ENCODE measurements at places on chromosomes 12 and 14.

DNA sequence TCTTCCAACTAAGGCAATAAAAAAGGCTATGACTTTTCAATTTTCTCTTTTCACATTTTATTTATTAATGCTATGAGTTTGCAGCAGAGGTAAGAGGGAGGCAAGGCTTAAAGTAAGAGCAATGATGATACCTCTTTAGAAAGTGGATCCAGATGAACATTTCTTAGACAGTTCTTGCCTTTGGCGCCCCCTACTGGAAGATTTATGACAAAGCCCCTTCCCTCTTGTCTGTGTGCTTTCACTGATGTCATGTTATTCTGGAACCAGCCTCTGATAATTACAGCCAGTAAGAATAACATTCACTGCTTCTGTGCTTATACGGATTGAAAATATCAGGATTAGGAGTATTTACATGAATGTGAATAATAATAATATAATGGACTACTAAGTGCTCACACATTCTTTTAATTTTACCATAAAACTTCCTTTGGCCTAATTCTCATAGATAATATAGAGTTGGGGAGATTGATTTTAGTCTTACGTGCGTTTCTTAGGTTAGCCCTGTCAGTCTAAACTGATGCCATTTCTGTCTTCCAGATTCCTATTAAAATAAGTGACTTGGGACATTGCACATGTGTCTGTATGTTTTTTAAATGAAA lies 1929.9 kb upstream of the SEL1L start:
- peak; percentile 73 for DNase-seq

- DNase-seq: no peak
These were observed 9.8 kb downstream of the RTL1 start for GRCh38 chr14:100893760-100894159.

GRCh38 chr14:78982551-78982950 lies 812.4 kb downstream of the NRXN3 start:
- DNase-seq: no peak

GRCh38 chr12:28162697-28163096 lies 27.6 kb upstream of the CCDC91 start:
- DNase-seq: no peak

DNA sequence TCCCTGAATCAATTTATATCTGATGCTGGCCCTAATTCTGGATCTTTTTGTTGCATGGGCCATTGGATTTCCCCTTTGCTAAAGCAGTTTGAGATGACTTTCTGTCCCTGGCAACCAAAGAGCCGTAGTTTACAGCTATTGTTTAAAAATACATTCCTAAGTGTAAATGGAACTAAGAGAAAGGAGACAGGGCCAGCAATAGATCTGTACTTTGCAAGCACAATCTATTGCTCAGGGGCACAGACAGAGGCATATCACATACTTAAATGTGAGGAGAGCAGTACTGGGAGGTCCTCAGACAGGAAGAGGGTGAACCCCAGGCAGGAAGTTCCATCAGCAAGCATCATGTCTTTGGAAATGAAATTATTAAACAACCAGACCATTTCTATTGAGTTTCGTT lies 126.6 kb downstream of the ZFP36L1 start:
- peak; percentile 43 for DNase-seq

DNA sequence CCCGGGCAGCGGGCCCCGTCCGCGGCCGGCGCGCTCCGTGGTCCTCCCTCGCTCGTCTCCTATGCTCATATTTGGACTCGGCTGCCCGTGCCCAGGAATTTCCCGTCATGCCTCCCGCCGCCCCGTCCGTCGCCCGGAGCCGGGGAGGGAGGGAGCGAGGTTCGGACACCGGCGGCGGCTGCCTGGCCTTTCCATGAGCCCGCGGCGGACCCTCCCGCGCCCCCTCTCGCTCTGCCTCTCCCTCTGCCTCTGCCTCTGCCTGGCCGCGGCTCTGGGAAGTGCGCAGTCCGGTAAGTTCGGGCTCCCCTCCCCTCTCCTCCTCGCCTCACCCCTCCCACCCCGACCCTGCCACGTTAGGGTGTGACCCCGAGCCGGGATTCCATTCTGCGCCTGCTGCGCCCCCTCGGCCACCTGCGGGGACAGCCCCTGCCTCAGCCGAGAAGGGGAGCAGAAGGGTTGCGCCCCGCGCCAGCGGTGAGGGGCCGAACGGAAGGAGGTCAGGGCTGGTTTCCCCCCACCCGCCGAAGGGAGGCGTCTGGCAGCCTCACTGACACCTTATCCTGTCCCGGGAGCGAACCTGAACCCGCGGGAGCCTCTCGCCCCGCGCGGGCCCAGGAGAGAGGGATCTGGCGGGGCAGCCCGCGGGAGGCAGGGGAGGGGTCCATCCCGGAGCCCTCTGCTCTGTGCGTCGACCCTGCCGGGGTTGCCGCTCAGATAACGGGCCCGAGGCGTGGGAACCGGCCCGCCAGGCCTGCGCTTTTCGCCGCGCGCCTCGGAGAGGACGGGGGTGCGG lies at the start of gene MSRB3:
MSRB3 (plus strand) TSS at position 108 of the 793 bp plus-strand sequence. CDS start 29,897 bp downstream, outside the sequence.
- peak; percentile 90 for DNase-seq

- peak; percentile 78 for DNase-seq
These were observed 31.9 kb downstream of the FOS start for GRCh38 chr14:75310295-75311111.

DNA sequence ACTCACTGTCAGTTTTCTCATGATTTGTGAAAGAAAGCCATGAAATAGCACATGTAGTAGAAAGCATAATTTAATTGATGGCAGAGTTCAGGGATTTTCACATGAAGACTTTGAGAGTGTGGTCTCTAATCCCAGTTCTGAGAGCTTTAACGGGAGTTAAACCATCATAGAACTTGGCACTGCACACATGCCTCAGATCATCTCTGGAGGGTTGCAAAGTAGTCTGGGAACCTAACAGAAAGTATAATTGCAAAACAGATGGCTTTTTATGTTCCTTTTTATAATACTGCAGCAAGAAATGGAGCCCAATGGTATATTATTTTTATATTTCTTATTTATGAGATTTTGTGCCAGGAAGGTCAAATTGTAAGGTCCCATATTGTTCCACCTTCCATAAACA lies 77.9 kb downstream of the BHLHE41 start:
- no peak for DNase-seq

- DNase-seq: no peak
These were observed 1.9 kb downstream of the APEX1 start for GRCh38 chr14:20456971-20457370.

GRCh38 chr12:124194893-124195566 lies 99.9 kb upstream of the RFLNA start:
- DNase-seq: no peak

GRCh38 chr12:13450231-13451080 lies 253.9 kb downstream of the EMP1 start:
- DNase-seq: no peak

DNA sequence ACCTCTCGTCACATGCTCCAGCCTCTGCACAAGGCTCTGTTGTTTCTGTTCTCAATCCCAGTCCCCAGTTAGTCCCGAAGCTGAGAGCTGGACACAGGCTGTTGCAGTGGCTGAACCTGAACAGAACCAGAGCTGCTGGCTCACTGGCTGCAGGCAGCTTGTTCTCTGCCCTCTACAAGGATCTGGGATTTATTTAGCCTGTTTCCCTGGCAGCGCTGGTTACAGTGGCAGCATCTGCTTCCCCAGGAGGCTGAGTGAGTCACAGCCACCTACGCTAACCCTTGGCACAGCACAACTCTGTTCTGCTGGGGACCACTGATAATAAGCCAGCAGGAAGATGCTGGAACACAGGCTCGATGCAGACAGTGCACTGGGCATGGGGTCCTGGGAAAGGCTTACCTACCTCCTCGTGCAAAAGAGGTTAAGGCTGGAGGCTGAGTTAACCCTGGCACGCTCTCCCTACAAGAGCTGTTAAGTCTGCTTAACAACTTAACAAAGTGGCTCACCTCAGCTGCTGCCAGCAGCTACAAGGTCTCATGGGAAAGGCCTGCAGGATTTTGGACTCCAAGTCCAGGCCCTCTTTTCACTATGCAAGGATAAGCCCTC lies 299.6 kb downstream of the PCNX1 start:
- DNase-seq: peak; percentile 65

DNA sequence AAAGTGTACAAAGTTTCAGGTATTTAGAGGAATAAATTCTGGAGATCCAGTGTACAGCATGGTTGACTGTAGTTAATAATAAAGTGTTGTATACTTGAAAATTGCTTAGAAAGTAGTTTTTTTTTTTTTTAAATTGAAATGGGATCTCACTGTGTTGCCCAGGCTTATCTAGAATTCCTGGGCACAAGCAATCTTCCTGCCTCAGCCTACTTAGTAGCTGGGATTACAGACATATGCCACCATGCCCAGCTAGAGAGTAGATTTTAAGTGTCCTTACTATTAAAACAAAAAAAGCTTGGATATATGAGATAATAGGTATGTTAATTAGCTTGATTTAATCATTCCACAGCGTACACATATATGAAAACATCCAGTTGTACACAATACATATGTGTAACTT lies 27.7 kb downstream of the FUT8 start:
- no peak for DNase-seq

DNA sequence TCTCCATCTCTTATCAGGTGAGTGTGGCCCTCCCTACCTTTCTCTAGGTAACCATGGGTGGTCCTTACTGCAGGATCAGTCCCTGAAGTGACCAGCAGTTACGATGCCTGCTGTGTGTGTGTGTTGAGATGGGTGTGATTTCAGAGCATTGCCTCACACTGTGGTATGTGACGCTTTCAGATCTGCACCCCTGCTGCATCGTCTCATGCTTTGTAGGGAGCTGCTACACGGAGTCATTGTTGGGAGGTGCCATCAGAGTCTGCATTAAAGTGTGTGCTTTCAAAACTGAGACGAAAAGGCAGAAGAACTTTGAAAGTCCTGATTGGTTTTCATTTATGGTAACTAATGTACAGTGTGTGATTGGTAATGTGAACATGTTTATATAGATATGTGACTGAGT lies 150.5 kb downstream of the PELI2 start:
- DNase-seq: peak; percentile 79

- DNase-seq: no peak
These were observed 195.5 kb downstream of the KLHL28 start for GRCh38 chr14:44766285-44766684.

GRCh38 chr12:2111826-2112225 lies 59.0 kb downstream of the CACNA1C start:
- DNase-seq: no peak

DNA sequence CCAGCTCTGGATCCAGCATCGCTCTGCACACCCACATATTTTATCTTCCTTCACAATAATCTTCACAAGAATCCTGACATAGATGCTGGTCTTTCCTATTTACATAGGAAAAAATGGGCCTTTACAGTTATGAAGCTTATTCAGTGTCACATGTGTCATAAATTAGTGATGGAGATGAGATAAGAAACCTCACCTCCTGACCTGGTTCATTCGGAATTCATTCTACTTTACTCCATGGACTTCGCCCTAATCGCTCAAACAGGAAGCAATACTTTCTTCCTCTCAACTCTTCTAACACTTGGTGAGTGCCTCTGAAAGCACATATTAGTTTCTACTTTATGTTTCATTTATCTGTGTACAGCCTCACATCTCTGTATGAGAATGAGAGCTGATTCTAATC lies 12.0 kb upstream of the SINHCAF start:
- no peak for DNase-seq

- no peak for DNase-seq
These were observed 596.1 kb downstream of the ETNK1 start for GRCh38 chr12:23221066-23221465.

DNA sequence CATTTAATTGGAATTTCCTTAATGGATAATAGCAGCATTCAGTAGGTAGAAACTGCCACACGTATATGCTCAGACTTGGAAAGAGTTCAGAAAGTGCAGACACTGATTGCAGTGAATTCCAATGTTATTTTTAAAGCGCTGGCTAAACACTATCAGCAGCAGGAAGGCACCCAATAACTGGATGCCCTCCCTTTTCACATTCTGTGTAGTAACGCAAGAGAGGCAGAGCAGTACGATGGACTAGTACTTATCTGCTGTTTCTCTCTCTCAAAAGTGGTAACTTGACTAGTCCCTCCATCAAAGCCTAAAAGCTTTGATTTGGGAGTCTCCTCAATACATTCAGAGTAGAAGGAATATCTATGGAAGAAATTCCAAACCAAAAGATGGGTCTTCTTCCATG lies 791.0 kb downstream of the TMTC2 start:
- DNase-seq: peak; percentile 4

- DNase-seq: no peak
These were observed 5.5 kb downstream of the TNFAIP2 start for GRCh38 chr14:103128631-103129300.

GRCh38 chr12:91367234-91367849 lies 184.7 kb upstream of the DCN start:
- DNase-seq: peak; percentile 43

- no peak for DNase-seq
These were observed 914.2 kb upstream of the ATXN7L3B start for GRCh38 chr12:73623421-73623820.

DNA sequence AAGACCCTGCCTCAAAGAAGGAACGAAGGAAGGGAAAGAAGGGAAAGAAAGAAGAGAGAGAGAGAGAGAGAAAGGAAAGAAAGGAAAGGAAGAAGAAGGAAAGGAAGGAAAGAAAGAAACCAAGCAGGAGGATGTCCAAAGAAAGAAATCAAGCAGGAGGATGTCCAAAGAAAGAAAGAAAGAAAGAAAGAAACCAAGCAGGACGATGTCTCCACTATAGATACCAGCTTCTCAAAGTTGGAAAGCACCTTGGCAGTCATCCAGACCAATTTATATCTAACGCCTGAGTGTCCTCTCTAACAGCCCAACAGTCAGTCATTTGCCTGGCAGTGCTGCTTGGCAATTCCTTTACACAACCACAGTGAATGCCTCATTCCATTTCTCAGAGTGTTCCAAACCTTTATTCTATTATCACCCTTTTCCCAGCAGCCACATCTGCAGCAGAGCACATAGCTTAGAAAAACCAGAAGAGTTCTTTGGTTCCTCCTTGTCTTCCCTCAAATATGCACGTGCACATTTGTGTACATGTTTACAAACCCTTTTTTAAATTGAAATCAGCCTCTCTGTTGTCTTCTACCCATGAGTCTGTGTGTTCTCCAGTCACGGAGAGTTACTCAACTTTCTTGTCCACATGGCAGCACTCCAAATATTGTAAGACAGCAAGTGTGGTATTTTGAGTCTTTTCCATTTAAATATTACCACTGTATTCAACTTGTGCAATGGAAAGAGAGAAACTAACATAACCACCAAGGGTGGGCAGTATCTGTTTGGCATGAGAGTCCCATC lies 138.4 kb downstream of the STXBP6 start:
- DNase-seq: peak; percentile 58

DNA sequence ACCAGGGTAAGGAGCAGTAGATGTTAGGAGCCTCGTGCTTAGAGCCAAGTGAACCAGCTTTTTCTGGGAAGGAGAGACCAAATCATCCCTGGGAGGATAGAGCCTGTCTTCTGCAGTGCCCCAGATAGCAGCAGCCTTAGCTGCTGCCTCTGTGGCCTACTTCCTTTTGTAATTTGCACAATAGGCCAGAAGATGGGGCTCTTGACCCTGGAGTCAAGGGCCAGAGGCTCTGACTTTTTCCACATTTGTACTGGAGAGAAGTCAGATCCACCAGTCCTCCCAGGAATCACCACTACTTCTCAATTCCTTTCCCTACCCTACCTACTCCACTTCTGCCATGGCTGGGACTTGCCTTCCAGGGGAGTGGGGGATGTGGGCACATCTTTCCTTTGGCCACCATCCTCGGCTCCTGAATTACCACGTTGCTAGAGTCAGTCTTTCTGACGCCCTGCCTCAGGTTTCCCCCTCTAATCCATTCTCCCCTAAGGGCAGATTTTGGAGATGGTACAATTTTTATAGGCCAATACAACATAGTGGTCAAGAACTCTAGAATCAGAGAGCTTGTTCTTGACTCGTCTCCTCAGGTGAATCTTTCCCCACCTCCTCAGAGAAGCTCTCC lies 3.3 kb upstream of the SLC4A8 start:
- peak; percentile 70 for DNase-seq

GRCh38 chr14:71703477-71703876 lies 228.8 kb upstream of the RGS6 start:
- peak; percentile 53 for DNase-seq

Measured in fibroblast of skin of back (primary cell).